ENCODE measurements at places on chromosomes 7 and 10.

- DNase-seq: no peak
Observed at GRCh38 chr10:24374134-24374915, 165.4 kb downstream of the KIAA1217 start.

DNA sequence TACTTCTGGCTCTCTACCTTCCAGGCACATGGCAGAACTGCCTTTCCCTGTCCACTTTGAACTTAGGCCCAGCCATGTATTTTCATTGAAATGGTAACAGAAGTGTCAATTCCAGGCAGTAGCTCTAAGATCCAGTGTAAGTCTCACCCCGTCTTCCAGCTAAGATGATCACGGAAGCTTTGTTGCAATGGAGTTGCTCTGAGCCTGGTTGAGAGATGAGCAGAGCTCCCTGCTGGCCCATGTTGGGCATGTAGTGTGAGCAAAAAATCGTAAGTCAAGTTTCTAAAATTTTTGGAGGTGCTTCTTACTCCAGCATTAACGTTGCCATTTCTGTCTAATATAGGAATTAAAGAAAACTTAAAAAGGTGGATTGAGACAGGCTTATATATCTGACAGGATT lies 274.4 kb downstream of the IPMK start:
- DNase-seq: no peak

DNA sequence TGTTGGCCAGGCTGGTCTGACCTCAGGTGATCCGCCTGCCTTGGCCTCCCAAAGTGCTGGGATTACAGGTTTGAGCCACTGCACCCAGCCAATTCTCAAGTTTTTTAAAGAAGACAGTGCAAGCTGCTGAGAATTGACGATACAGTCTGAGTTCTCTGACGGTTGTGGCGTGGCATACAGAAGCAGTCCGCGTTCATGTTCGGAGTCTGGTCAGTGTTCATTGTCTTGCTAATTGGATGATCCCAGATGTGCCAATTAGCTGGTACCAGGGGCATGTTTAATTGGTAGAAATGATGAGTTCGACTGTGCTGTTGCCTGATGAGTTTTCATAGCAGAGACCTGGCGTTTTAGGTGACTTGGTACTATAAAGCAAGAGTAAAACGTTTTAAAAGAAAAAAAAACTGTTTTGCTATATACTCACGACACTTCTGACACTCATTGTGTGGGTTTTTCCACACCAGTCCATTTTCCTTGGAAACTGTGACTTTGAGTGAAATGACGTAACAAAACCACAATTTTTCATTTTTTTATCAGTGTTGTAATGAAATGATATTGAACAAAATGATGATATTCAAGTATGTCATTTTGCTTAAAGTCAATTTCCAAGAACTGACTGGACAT lies 32.3 kb downstream of the CAMK1D start:
- no peak for DNase-seq

DNA sequence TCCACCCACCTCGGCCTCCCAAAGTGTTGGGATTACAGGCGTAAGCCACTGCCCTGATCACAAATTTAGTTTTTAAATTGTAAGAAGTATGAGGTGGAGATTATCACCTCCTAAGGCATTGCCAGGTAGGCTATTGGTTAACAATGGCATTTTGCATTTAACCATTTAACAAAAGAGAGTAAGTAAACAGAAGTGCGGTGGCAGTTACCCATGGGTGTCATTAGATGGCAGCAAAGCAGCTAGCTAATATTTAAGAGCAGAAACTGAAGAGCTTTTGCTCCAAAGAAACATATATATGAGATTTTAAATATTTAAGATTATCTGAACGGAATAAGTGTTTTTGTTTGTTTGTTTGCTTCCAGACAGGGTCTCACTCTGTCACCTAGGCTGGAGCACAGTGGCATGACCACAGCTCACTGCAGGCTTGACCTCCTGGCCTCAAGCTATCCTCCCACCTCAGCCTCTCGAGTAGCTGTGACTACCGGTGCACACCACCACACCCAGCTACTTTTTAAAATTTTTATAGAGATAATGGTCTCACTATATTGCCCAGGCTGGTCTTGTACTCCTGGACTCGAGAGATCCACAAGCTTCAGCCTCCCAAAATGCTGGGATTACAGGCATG lies 325.5 kb upstream of the C7orf33 start:
- peak; percentile 25 for DNase-seq

All from Panc1 (cell line).